Islet precursor cell (in vitro differentiated cells): ENCODE measurements at places on chromosomes 5 and 9.

- no peak for DNase-seq
Observed at GRCh38 chr9:91966503-91966902, 16.5 kb upstream of the ROR2 start.

GRCh38 chr5:149271716-149272563 is at the start of gene AFAP1L1:
Gene AFAP1L1, plus strand, starts transcription at chr5:149271859. Its CDS starts 110 bp downstream, at chr5:149271969.
- peak; percentile 83 for DNase-seq

DNA sequence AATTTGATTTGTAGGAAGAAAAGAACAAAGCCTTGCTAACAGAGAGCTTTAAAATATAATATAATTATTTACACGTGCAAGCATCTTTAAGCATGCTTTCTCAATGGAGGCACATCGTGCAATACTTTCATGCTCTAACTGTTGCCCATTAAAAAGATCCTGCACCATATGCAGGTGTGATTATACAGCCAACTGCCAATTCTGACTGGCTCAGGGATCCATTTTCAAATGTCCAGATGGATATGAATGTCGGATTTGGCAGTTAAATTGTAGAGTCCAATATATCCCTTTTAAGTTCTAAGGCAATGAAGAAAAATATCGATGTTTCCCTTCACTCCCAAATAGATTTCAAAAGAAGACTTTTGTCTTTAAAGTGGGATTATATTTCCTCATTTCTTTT is 416.4 kb upstream of the CD180 start:
- no peak for DNase-seq

DNA sequence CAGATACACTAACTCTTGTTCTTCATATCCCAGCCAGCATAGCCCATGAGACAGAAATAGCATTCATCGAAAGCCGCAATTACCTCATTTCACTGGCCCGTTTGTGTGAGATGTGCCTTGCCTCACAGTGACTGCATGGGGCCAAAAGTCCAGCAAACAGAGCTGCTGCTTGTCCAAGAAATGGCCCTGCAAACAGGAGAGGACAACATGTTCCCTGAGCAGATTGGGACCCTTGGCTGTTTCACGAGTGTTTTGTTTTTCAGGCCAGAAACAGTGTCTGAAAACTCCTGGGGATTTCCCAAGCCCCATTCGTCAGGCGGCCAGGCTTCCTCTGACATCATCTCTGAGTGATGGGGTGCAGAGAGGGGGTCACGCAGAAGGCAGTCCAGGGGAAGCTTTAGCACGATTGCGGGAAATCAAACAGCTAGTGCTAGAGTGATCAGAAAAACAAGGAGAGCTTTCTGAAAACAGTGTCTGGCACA is 503.6 kb upstream of the PAPPA start:
- no peak for DNase-seq

- DNase-seq = peak; percentile 67
Observed at GRCh38 chr5:116378007-116378776, 196.4 kb downstream of the SEMA6A start.

GRCh38 chr9:8571643-8572042 is 772.1 kb upstream of the DMAC1 start:
- no peak for DNase-seq
